Astrocyte of the spinal cord (primary cell): ENCODE measurements at places on chromosomes 3 and 15.
A peak's percentile ranks its signal among the peaks of the same experiment; 100 is the strongest.

DNA sequence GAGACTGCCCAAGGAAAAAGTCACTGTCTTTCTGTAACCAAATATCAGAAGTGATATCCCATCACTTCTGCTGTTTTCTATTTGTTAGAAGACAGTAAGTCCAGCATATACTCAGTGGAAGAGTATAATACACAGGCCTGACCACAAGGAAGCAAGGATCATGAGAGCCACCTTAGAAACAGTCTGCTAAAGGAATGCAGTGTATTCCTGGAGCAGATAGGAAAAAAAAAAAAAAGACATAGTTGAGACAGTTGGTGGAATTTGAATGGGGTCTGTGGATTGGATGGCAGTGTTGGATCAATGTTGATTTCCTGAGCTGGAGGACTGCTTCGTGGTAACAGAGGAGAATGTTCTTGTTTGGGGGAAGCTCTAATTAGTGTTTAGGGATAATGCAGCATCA lies 26.5 kb upstream of the FBXL2 start:
- peak; percentile 14 for DNase-seq

DNA sequence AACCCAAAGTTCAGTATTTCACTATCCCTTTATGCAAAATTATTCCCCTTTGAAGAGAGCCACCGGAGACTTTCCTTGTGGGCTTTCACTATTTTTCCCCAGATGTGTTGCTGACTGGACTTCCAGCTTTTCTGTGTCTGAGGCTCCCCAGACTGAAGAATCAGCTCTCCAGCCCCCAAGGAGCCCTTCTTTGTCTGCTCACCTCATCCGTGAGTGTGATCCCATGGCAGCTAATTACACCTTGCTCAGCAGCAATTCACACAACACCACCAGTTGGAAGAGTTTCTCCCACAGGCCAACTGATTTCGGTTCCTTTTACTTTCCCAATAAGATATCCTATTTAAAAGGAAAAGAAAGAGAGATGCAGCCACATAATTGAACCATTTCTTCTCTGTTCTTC lies 249.5 kb upstream of the TRIM42 start:
- DNase-seq = no peak

- DNase-seq = no peak
Observed at GRCh38 chr3:186502138-186502948, 41.8 kb downstream of the CRYGS start.

GRCh38 chr3:125110876-125111480 lies 55.2 kb upstream of the HEG1 start:
- DNase-seq = no peak

- peak; percentile 26 for DNase-seq
Observed at GRCh38 chr3:102715030-102715697, 280.3 kb downstream of the ZPLD1 start.

- DNase-seq = peak; percentile 19
Observed at GRCh38 chr15:88605189-88606069, 15.7 kb upstream of the AEN start.

GRCh38 chr3:47713655-47714054 lies 68.0 kb downstream of the SMARCC1 start:
- no peak for DNase-seq
